Stimulated activated CD4-positive, alpha-beta T cell treated with anti-CD3 and anti-CD28 coated beads, Interleukin-2, amount 100 ng/mL, for 48 hours (primary cell): ENCODE measurements at places on chromosomes 5 and 9.

GRCh38 chr9:120723565-120723964 is 9.3 kb upstream of the MEGF9 start:
- no peak for DNase-seq

DNA sequence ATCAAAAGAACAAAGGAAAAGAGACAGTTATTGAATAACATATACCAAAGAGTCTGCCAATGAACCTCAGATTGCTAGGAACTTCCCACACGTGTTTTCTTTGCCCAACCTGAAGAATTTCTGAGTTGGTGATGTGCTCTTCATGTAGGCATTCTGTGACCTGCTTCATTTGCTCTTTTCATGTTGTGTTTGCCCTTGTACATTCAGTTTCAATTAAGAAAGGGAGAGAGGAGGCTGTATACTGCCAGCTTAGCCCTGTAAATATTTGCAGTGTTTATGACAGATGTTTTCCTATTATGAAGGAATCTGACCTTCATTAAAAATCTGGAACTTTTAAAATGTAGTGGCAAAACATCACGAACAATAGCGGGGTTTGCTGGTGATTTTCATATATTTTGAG is 168.5 kb downstream of the GAS1 start:
- DNase-seq = no peak

GRCh38 chr9:5586391-5586802 is 42.5 kb upstream of the RIC1 start:
- no peak for DNase-seq

DNA sequence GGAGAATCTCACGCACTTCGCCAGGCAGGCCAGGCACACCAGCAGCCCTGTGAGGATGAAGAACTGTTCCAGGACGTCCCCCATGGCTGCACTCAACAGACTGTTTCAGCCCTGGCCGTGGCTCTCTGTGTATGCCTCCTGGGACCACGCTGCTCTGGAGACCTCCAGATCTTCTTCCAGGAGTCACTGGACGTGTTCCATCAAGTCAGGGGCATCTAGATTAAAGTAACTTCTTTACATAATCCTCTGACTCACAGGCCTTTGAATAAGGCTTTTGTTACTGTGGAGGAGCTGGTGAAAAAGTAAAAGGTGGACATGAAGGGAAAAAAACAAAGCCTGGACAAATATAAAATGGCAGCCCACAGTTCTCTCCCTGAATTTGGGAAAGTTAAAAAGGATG is at the start of gene HSD17B3:
HSD17B3 (minus strand) TSS at position 156 of the 400 bp plus-strand sequence; CDS start at position 84, 72 bp downstream.
- no peak for DNase-seq

- DNase-seq = no peak
Observed at GRCh38 chr5:155665361-155665760, 651.8 kb downstream of the KIF4B start.

GRCh38 chr5:181188700-181189362 is 16.2 kb downstream of the TRIM7 start:
- DNase-seq = peak; percentile 86

- no peak for DNase-seq
Observed at GRCh38 chr5:160278343-160278742, 34.0 kb downstream of the CCNJL start.

DNA sequence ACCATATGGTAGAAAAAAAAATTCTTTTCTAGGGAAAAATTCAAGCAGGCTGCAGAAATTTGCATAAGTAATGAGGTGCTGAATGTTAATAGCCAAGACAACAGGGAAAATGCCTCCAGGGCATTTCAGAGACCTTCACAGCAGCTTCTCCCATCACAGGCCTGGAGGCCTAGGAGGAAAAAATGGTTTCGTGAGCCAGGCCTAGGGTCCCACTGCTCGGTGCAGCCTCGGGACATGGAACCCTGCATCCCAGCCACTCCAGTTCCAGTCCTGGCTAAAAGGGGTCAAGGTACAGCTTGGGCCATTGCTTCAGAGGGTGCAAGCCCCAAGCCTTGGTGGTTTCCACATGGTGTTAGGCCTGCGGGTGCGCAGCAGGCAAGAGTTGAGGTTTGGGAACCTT is 436.0 kb upstream of the SMC2 start:
- no peak for DNase-seq
